Activated naive CD4-positive, alpha-beta T cell (primary cell): ENCODE measurements at places on chromosomes 12 and 14.

GRCh38 chr12:11727133-11727664 is 77.7 kb downstream of the ETV6 start:
- DNase-seq: no peak

DNA sequence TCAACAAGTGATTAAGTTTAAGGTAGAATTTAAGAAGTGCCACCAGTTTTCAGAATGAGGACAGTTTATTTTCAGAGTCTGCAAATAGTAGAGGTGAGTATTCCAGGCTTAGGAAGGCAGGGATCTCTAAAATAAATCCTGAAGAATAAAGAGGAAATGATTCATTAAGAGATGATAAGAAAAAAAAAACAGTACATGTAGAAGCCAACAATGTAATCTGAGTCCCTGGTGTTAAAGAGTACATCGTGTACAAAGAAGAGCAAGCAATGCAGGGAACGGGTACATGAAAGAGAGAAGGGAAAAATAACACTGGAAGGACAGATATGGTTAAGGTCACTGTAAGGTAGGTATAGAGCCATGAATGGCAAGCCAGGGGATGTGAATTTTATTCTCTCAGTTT is 95.2 kb upstream of the FOXG1 start:
- DNase-seq: no peak

DNA sequence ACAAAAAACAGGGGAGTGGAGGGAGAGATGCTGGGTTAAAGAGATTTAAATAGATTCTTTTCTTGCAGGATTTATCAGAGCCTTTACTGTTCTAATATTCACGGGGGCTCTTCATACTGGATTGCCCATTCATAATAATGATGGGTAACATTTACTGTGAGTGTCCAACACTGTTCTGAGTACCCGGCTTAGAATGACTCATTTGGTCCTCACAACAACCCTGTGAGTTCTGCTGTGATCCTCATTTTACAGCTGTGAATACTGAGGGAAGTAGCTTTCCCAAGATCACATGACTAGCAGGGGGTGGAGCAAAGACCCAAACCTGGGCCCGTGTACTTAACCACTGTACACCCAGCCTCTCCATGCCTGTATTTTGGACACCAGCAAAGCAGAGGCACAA is 113.4 kb downstream of the NT5DC3 start:
- DNase-seq: no peak

DNA sequence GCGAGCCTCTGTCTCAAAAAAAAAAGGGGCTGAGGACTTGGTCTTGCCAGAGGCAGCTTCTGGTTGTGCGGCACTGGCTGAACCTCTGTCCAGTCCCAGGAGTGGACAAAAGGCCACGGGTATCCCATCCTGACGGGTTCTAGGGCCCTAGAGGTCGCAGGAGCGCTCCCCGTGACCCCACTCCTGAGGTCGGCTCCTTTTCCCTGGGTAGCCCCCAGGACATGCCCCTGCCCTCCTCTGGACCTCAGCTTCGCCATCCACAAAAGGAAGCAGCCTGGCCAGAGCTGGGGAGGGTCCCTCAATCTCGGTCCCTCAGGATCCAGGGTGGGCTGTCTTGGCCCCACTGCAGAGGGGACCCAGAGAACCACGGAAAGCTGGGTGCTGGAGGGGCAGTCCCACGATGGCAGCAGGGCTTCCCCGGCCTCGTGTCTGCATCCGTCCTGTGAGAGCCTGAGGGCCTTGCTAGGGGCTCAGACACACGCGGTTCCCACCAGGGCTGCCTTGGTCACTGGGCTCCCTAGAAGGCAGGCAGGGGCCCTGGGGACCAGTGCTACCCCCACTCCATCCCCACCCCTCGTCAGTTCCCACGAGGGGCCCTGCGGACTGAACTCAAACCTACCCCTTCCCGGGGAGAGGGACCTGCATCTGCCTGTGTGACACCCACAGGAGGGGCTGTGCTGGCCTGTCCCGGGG is 31.1 kb downstream of the ASCL4 start:
- DNase-seq: no peak

- no peak for DNase-seq
These were observed 1.5 kb downstream of the PLEKHA5 start for GRCh38 chr12:19131025-19131444.

- no peak for DNase-seq
These were observed 1.9 kb downstream of the LRCOL1 start for GRCh38 chr12:132608231-132609171.

- no peak for DNase-seq
These were observed 93.7 kb downstream of the B4GALNT3 start for GRCh38 chr12:553216-554000.

DNA sequence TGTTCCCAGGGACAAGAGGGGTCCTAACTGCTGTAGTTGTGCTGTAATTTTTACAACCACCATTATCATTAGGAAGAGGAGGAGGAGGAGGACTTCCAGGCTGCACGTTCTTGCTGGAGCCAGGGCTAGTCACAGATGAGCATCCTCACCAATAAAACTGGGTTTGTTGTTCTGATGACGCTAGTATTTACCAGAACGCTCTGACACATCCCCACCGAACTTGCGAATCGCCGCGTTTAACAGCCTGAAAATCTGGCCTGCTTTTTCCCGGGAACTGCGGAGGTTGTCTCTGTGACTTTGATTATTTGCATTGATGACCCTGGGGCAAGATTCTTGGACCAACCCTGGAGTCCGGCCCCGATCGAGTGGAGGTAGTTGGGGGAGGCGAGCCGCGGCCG is 10.2 kb downstream of the TBX5 start:
- DNase-seq: no peak

GRCh38 chr14:49755378-49755777 is 12.6 kb upstream of the KLHDC2 start:
- no peak for DNase-seq

GRCh38 chr12:48777501-48778400 is 11.1 kb downstream of the ADCY6 start:
- DNase-seq: no peak

- DNase-seq: no peak
These were observed 295.0 kb downstream of the GPHN start for GRCh38 chr14:66802962-66803361.

DNA sequence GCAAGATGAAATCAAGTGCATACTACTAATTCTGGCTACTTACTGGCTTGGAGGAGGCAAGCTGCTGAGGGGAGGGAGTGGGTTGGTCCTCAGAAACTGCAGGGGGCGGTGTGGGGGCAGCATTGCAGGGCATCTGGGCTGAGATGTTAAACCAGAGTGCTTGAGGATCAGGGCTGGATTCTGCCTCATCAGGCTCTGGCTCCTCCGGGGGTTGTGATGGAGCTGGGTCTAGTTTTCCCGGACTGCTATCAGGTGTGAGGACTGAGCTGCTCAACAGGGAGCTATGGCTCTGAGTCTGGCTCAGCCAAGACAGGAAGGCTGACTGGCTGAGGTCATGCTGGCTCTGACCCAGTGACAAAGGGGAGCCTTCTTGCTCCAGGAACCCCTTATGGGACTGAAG is 28.6 kb downstream of the BAZ2A start:
- no peak for DNase-seq

DNA sequence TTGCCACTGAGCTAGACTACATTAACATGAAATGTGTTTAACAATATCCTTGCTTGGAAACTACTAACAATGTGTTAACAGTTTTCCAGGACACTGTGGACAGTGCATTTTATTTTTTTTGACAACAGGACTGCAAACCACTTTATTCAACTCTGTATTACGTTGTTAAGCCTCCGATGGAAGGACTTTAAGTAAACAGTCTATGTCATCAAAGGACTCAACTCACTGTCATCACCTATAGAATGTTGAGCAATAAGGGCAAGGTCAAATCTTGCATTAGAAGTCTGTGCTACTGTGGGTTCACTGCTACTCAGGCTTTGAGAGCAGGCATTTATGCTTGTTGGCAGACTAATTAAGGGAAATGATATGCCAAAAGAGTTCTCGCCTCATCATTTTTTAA is 483.7 kb downstream of the FLRT2 start:
- DNase-seq: no peak

DNA sequence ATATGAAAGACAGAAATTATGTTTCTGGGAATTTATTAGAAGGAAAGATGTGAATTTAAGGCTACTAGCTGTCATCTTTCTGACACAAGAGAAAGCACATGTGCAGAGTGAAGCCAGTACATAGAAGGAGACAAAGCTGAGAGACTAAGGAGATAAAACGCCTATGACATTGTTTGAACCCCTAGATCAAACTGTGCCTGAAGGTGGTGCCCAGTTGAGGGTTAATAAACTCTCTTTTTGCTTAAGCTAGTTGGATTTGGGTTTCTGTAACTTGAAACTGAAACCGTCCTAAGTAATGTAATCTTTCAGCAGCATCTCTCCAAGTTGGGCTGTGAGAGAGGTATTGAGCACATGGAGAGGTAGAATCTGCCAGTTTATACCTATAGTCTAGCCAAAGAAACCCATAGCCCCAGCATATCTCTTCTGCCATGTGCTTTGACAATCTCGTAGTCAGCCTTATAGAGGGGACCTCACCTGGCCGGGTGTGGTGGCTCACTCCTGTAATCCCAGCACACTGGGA is 84.2 kb downstream of the LRRC74A start:
- DNase-seq: no peak

DNA sequence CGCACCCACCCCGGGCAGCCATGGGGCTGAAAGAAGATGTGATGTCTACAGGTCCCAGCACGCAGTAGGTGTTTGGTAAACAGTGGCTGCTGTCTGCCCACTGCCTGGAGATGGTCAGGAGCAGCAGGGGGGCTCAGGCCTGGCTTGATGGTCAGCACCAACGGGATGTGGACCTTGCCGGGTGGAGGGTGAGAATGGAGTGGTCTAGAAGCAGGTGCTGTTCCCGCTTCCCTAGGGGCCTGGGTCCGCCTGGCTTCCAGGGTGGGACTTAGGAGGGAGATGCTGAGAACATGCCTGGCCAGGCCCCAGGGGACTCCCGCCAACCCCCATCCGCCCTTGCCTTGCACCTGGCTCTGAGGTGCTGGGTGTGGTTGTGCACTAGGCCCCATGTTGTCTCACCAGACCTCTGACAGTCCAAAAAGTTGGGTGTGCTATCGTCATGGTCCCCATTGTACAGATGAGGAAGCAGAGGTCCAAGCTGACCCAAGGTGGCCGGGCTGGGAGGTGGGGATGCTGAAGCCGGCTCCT is 12.9 kb downstream of the FAM222A start:
- DNase-seq: no peak

GRCh38 chr12:7015555-7016370 is 2.5 kb downstream of the LPCAT3 start:
- no peak for DNase-seq

- DNase-seq: no peak
These were observed 17.5 kb downstream of the ZNF664 start for GRCh38 chr12:123990511-123990910.

- DNase-seq: no peak
These were observed 181.7 kb downstream of the ADAMTS20 start for GRCh38 chr12:43370263-43370662.

- DNase-seq: no peak
These were observed 82.7 kb downstream of the PRIMA1 start for GRCh38 chr14:93705513-93706156.

DNA sequence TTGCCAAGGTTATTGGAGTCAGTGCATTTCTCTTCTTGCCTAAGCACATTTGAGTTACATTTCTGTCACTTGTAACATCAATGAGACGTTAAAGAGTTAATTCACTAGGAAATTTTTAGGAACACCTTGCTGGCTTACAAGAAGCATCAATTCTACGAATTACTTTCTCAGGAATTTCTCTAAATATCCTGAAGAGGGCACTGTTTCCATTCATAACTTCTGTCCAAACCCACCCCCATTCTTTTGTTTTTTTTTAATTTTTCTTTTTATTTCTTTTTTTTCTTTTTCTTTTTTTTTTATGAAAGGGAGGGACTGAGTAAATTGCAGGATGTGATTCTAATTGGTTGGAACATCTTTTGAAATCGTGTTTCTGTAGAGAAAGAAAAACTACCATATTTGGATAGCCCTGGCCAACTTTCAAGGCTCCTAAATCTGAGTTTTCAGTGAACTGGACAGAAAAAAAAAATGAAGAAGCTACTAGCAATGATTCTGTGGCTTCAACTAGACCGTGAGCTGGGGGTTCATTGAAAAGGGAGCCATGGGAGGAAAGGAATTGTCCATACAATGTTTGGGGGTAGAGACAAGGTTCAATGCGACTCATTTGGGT is 285.3 kb downstream of the DAD1 start:
- DNase-seq: no peak

DNA sequence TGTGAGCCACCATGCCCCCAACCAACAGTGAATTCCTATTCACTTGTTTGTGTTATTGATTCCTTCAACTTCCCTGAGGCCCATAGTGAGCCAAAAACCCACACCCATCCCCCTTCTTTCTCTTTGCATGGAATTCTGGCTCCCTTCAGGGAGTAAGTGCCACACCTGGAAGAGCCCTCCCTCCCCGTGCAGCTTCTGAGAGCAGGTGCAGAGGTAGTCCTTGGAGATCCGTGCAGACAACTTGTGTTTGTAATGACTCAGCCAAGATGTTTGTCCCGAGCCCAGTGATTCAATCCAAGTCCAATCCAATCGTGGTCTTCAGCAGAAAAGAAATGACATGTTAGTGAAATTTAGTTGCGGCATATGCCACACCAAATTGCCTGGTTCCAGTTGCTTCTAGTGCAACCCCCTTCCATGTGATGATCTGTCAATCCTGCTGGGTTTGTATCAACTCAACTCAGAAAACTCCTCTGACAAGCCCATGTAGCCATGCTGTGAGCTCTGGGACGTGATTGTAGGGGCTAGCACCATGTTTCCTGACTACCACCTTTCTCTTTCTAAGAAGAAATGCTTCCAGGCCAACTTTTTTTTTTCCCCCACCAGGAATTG is 27.5 kb downstream of the GPRC5A start:
- no peak for DNase-seq

DNA sequence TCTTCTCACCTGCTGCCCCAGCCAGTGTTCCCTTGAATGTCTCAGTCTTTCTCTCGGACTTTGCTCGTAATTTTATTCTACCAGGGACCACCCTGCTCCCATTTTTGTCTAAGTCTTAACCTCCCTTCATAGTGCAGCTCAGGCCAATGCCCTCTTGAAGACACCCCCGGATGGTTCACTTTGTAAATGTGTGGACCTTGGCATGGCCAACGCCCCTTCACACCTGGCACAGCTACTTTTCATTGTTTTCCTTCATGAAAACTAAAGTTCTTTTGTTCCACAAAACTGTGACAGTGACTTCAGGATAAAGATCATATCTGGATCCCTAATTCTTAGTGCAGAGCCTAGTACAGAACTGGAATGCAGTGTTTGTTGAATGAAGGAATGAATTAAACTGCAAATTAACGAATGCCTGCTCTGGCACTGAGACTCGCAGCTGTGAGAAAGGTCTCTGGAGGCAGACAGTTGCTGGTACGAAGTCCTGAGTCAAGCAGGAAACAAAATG is 3.5 kb upstream of the RNASE4 start:
- no peak for DNase-seq

GRCh38 chr14:74841230-74842207 is 34.4 kb downstream of the PROX2 start:
- DNase-seq: no peak

GRCh38 chr14:104443391-104444158 is 136.0 kb upstream of the C14orf180 start:
- no peak for DNase-seq
